Activated T-cell treated with anti-CD3 and anti-CD28 coated beads for 24 hours (primary cell): ENCODE measurements at places on chromosomes 6 and 20.

GRCh38 chr6:127176146-127176545 is 57.7 kb downstream of the RSPO3 start:
- DNase-seq, result no peak

DNA sequence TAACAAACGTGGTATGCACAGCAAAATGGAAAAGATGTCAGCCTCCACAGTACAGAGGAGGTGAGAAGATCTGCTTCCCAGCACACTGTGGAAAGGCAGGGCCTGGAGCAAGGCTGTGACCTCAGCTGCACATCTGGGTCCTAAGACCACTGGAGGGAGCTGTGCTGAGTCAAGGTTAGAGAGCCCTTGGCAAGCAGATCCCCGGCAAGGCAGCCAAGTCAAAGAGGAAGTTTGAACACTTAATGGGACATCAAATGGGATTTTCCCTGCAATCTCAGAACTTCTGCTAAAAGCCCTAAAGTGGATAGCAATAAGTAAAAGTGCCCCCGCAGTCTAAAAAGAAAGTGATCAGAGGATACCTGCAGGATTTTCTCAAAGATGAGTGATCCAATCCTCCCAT is 39.5 kb downstream of the UNC5CL start:
- no peak for DNase-seq

GRCh38 chr20:7841291-7841970 is 98.8 kb downstream of the HAO1 start:
- DNase-seq, result no peak

GRCh38 chr20:64049878-64050260 is 430 bp upstream of the SOX18 start:
- no peak for DNase-seq

DNA sequence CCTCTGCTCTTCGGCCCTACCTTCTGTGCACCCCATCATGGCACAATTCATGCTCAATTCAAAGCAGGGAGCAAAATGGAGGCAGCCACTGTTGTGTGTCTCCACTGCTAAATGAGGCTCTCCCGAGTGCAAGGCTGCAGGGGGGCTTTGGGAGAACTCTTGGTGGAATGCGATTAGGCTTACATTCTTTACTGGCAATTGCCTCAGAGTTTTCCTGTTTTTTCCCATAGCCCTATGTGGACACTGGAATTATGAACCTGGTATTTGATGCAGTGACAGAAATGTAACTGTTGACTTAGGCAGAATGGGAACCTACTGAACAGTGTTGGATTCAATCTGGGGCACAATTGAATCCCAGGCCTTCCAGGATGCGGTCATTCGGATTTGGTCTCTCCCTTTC is 187.9 kb upstream of the GMDS start:
- DNase-seq, result no peak

GRCh38 chr20:58720890-58721289 is 28.3 kb downstream of the NPEPL1 start:
- no peak for DNase-seq

DNA sequence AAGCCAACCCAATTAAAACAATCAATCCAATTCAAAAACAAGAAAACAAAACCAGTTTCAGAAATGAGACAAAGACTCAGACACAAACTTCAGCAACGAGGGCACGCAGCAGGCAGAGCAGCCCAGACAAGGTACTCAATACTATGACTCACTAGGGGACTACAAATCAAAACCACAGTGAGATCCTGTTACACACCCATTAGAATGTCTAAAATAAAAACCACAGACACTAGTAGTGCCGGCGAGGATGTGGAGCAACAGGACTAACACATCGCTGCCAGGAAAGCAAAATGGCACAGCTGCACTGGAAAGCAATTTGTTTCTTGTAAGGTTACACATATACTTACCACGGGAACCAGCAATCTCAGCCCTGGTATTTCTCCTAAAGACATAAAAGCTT is 28.4 kb upstream of the MAS1L start:
- DNase-seq, result peak; percentile 6

GRCh38 chr6:503610-504362 is 112.2 kb downstream of the IRF4 start:
- no peak for DNase-seq

- DNase-seq, result no peak
Observed at GRCh38 chr6:118965371-118965770, 30.4 kb upstream of the MCM9 start.

GRCh38 chr20:36773107-36773596 is 411 bp downstream of the DSN1 start:
- DNase-seq, result no peak

- DNase-seq, result no peak
Observed at GRCh38 chr20:62885896-62886708, 24.5 kb upstream of the TCFL5 start.

DNA sequence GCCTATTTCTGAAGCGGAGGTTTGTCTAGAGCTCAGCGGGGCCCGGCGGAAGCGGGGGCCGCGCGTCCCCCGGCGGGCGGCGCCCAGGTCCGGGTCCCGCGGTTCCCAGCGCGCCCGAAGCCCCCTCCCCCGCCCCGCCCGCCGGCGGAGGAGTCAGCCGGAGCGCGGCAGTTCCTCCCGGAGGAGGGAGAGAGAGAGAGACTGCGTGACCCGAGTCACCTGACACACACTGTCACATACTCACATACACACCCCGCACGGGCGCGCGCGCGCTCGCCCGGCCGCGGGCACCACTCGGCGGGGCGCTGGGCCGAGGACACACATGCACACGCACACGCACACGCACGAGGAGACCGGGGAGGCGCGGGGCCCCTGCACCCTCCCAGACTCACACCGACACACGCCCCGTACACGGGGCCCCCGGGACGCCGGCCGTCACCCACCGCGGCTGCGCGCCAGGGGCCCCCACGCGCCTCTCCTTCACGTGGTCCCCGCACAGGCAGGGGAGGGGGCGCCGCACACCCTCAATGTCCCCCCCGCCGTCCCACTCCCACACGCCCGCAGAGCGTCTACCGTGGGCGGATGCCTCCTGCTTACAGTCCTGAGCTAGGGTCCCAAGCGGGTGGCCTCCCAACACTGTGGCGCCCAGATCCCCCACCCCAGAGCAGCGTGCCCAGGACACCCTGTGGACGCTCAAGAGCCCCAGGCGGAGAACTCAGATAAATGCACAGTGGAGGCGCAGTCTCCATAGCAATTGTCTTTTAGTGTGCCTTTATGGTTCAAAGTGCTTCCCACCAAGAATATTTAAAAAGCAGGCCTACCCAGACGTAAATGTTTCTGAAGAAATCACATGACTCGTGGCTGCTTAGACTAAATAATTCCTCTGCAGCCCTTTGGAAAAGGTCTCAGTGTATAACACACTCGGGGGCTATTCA is at the start of gene RRAGD:
Gene RRAGD (minus strand): TSS at position 203 of the 935 bp plus-strand sequence. CDS start 280 bp downstream, outside the sequence.
- DNase-seq, result peak; percentile 44

DNA sequence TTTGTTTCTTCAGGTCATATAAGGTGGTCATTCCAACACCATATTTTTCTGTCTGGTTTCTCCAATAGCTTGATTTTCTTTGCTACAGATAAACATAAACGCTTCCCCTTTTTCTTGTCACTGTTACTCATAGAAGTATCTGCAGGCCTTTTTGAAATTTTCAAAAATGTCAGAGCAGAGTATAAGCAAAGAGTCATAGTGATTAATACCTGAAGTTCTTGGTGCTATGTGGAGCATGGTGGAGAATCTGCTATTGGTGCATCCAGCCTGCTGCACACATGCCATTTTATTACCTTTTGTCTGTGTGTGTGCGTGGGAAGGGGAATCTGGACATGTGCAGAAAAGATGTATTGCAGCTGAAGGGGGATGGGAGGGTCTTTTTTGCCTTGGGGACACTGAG is 19.7 kb downstream of the STX11 start:
- DNase-seq, result no peak

GRCh38 chr6:157108923-157109322 is 214.4 kb downstream of the TMEM242 start:
- DNase-seq, result no peak

DNA sequence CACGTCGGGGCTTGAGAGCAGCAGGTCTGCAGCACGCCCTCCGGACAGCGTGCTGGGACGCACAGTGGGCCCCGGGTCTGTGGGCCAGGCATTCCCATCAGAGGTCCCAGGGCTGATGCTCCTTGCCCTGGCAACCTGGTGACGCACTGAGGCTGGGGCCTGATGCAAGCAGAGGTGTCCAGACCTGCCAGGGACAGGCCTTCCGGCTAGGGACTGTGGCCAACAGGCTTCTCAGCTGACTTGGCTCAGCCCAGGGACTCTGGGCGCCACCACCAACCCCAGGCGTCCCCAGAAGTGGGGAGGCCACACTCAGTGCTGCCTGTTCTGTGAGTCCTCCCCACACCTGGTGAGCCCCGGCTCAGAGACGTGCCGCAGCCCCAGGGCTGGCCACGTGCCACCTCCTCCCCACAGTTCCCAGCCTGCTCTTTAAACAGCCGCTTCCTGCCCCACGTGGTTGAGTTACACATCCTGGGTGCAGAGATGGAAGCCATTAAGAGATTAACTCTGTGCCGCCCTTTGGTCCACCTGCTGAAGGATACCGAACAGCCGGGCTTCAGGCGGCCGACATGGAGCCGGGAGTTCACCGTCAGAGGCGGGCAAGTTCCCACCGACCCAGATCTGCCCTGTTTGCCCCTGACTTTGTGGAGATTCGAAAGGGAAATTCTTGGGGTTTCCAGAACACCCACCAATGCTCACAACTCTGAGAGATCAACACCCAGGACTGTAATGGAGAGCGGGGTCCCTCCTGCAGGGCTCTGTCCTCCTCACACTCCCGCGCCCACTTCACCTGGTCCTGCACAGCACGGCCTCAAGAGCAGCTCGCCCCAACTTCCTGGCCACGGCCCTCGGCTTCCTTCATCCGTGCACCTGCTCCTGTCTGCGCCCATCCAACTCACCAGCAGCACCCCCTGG is 37.6 kb upstream of the ZBP1 start:
- peak; percentile 25 for DNase-seq

- DNase-seq, result no peak
Observed at GRCh38 chr20:43508604-43509040, 1.1 kb downstream of the L3MBTL1 start.

- no peak for DNase-seq
Observed at GRCh38 chr6:37039958-37040357, 34.5 kb downstream of the FGD2 start.

DNA sequence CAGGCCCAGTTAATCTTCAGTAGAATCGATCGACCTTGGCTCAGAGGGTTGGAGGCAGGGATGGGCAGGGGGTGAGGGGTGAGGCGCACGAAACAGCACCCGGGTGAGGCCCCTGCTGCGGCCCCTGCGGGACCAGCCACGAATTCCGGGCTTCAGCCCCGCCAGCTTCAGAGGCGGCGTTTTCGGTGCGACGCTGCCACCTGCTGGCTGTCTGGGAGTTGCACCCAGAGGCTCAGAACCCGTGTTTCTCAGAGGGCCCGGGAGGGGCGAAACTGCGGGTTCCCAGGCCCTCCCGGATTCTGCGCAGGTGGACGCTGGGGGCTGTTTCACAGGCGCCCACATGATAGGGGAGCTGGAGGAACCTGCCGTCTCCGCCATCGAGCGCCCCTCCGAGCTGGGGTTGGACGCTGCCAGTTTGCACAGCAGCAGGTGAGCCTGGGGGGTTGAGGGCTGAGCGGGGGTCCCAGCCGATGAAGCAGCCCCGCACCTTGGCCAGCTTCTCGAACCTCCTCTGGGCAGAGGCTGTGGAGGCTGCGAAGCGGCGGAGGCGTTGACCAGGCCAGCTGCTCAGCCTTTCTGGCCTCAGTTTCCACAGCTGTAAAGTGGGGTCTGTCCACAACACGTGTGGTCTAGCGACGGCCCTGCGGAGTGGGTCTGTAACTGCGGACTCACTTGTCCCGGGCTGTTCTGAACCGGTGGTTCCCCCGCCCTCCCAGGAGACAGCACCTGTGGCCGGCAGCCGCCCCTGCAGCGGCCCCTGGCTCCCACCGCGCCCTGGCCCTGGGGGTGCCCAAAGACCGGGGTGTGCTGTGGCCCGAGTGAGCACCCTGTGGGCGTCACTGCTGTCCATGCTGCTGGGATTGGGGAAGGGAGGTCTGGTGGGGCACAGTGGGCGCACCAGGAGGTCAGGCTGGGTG is 2.5 kb upstream of the BHLHE23 start:
- DNase-seq, result peak; percentile 74

DNA sequence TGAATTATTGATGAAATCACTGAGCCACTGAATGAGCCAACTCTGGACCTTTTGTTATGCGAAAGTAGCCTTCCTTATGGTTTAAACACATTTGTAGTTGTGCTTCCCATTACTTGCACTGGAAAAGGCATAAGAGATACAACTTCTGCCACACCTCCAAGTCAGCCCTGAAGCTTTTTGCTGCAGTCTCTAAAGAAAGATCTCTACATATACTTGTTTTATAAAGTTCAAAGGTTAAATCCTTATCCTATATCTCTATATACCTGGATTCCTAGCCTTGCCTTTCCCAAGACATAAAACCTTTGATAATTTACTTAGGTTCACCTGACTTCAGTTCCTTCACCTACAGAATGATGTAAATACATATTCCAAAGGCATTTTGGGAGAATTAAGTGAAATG is 132.0 kb downstream of the PTPRK start:
- no peak for DNase-seq

DNA sequence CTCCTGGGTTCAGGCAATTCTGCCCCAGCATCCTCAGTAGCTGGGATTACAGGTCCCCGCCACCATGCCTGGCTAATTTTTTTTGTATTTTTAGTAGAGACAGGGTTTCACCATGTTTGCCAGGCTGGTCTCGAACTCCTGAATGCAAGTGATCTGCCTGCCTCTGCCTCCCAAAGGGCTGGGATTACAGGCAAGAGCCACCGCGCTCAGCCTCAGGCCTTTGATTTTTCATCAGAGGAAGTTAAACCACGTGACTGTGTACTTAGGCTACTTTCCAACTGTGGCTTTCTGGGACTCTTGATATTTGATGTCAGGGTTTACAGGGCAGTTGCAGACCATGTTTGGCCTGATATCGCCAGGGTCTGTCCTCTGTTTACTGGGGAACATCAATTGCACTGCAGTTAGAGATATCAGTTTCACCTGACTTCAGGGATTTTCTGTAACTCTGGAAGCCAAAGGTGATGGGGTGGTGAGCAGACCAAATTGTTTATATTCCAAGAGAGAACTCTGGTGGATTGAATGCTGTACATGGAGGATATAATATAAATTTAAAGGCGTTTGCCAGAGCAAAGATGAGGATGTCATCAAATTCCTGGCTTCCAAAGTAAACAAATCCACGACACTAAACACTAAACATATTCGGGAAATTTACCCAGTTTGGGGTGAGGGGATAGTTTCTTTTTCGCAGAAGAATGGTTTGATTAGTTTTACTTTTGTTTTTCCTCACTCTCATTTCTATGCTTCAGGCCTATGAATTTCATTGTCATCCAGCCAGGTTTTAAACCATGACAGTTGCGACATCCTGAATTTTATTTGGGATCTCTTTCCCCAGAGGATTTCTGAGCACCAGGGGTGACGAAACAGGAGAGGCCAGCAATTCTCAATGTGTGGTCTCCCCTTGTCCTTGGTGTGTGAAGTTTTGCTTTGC is 4.2 kb downstream of the PSMF1 start:
- no peak for DNase-seq

- DNase-seq, result no peak
Observed at GRCh38 chr6:139290787-139291311, 949 bp downstream of the TXLNB start.

- no peak for DNase-seq
Observed at GRCh38 chr6:125302840-125303511, 1.2 kb upstream of the HDDC2 start.

- DNase-seq, result no peak
Observed at GRCh38 chr6:37020812-37021211, 15.4 kb downstream of the FGD2 start.
